ENCODE measurements at places on chromosomes 7 and 10.

DNA sequence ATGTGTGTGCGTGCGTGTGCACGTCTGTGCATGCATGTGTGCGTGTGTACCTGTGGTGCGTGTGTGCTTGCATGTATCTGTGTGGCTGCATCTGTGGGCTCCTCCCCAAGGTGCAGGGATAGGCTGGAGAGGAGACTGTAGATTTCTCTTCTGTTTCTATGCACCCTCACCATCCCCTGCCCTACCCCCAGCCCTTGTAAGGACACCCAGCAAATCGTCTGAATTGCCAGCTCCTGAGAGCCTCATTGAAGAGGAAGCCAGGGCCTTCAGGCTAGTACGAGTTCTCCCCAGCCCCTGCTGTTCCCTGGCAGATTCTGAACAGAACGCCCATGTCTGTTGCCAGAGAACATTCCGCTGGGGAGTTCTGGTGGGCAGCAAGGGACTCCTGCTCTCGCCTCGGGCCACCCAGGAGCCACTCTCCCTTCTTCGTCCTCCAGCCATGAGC lies 17.0 kb upstream of the TRIM8 start:
- DNase-seq, result no peak

DNA sequence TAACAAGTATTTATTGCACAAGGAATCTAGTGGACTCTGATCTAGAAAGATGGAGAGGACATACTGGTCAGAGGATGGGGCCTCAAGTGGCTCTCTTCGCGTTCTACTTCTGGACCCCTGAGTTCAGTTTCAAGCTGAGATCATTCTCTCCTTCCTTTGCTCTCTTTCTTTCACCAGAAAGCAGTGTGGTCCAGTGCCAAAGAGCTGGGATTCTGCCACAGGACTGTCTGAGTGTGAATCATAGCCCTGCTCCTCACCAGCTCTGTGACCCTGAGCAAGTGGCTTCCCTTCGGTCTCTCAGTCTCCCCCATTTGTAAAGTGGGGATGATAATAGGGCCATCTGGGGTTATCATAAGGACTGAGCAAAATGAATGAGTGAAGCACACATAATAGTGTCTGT lies 715.2 kb downstream of the SUGCT start:
- DNase-seq, result no peak

DNA sequence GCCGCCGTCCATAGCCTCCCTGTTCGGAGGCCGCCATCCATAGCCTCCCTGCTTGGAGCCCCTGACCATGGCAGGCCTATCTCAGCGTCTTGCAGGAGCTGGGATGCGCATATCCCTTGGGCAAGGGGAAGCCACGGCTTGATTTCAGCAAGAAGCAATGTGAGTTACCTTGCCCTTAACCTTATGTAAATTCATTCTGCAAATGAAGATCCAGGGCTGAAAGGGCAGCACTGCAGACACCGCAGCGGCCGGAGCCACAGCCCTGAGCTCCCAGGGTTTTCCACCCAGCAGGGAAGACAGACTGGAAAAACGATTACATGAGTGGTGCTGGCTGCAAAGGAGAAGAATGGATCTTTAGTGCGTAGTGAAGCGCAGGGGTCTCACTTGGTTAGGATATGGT lies 95.8 kb downstream of the SEC61G start:
- no peak for DNase-seq

DNA sequence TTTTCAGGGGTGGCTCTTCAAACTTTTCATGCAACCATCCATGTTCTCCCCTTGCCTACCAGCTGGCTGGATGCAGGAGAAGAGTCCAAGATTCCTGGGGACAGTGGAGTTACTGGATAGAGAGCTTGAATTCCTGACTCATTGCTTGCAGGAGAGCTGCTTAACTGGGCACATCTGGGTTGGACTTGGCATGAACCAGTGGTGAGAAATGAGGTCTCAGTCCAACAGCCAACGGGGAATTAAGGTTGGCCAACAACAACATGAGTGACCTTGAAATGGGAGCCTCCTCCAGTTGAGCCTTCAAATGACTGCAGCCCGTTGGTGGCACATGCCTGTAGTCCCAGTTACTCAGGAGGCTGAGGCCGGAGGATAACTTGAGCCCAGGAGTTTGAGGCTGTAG lies 58.1 kb upstream of the OPN4 start:
- no peak for DNase-seq

DNA sequence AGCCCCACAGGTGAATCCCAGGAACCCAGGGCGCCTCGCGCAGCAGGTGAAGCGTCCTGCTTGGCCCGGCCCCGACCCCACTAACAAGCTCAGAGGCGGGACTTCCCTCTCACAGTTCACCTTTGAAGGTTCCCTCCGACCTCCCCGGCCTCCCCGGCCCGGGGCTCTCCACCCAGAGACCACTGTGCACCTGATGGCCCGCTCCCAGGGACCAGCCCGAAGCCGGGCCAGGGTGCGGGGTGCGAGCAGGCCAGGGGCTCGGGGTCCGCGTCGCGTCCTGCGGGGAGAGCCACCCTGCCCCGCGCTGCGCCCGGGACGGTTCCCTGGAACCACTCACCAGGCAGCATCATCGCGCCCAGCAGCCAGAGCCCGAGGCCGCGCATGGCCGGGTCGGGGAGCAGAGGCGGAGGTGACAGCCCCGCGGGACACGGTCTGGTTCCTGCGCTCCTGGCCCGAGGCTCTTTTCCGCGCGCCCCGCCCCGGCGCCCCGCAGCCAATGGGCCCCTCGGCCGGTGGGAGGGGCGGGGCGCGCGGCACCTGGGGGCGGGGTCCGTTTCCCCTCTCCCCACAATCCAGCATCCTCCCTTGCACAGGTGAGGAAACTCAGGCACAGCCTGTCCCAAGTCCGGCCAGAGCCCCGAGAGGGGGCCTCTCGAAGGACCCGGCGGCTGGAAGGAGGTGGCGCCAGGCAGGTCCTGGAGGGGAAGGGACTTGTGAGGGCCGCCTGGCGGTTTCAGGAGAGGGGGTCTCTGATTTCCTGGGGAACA lies at the start of gene ADAM8:
TSS of gene ADAM8 (minus strand) at position 434 of the 767 bp plus-strand sequence. CDS start at position 383, 51 bp downstream.
- DNase-seq, result no peak

DNA sequence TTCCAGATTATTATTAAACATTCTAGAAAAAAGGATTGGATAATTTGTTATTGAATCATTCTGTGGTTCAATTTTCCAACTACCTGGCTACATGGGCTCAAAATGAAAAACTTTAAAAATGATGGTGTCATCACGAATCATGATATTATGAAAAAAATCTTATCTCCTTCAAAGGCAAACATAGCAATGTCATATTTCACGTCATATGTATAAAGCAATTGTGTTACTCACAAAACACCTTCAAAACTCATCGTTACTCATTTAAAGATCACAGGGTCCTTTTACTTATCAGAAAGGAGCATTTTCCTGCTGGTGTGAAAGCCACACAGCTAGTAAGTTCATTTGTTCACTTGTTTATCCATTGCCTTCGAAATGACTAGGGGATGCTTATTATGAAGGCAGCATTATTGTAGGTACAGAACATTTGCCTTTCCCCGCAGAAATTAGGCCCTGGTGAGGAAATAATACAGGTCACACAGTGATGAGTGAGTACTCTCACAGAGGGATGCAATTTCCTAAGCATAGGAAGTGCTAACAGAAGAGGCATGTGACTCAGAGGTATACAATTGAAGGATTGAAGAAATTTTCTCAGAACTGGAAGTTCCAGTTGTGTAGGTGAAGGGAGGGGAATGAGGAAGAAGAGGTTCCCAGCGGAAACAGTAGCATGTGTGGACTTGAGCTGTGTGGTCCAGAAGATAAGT lies 478.7 kb downstream of the INHBA start:
- no peak for DNase-seq

DNA sequence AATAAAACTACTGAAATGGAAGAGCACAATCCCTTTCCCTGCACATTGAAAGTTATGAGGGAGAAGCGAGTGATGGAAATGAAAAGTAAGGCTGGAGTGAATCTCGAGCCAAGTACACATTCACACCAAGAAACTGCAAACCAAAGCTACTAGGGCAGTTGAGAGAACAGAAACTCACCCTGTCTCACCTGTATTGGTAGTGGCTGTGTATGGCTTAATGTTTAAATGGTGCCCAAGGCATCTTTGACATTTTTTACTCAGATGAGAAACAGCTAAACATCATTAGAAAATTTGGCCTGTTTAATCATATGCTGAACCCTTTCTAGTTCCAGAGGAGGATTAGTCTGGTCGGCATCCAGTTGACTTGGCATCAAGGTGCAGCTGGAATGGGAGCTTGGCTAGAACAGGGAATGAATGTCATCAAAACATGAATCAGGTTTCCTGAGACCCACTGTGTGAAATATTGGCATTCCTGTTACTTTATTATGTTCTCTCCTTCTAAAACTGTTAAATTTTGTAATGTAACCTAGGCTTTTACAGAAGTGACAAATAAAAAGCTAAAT lies 840.8 kb downstream of the GRM8 start:
- DNase-seq, result no peak

- no peak for DNase-seq
Observed at GRCh38 chr10:77602231-77602912, 35.2 kb downstream of the KCNMA1 start.

GRCh38 chr10:95247881-95248583 lies 42.8 kb downstream of the PDLIM1 start:
- DNase-seq, result no peak

GRCh38 chr10:101467286-101467770 lies 113.4 kb downstream of the BTRC start:
- peak; percentile 1 for DNase-seq

GRCh38 chr10:75223507-75223906 lies 12.2 kb downstream of the COMTD1 start:
- DNase-seq, result no peak

GRCh38 chr10:55628260-55628701 lies 732.8 kb downstream of the ZWINT start:
- no peak for DNase-seq

DNA sequence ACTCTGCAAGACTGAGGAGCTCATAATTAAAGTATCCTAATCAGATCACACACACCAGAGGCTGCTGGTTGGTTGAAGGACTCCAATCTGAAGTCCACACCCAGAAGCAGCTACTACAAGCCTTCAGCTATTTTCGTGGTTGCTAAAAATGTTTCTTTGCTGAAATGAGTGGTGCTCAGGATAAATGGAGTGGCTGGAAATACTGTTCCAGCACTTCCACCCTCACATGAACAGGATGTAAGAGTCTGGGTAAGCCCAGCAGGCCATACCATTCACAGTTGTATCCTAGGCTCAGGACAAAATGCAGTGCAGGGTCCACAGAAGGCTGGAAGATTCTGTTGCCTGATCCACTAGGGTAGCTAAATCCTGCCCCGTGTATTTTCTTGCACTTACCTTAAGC lies 34.1 kb downstream of the AFAP1L2 start:
- DNase-seq, result no peak

DNA sequence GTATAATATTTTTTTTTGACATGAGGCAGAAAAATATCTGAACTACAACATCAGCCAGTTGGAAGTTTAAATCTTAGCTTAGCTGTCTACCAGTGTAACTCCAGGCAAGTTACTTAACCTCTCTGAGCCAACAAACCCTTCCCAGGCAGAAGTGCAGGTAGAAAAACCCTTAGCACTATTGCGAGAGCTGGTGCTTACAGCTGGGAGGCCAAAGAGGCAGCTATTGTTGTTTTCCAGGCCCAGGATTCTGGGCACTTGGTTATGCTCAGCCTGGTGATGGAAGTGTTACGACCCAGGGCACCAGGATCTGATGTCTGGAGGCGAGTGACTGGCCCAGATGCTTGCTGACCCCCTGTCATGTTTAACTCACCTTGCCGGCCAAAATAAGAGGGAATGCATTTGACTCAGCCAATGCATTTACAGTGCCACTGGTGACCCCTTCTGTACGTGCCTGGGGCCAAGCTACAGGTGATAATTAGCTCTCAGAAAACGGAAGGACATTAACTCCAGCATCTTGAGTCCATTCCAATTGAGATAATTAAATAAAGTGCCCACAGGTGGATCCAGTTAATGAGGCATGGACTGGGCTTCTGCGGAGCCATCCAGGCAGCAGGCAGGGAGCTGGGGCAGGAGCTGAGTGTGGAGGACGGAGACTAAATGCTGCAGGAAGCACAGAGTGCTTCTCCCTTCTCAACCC lies 126.5 kb upstream of the HABP2 start:
- DNase-seq, result no peak

DNA sequence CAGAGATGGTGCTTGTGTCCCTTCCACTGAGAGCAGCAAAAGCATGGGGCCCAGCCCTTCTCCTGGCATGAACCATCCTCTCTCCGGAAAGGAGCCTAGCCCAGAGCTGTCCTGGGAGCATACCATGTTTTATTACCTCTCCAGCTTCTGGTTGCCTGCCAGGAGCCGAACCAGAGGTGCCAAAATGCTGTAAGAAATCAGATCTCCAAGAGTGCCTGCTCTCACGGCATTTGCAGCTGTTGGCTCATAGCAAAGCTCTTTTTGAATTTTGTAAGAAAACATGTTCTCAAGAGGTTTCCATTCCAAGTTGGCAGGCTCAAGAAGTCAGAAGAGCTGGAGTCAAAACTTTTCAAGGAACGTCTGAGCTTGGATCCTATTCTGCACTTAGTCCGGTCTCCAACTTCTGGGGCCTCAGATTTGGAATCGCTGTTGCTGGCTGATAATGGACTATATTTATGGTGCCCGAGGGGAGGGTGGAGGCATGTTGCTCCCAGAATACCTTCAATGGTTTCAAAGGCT lies 211.7 kb upstream of the MKI67 start:
- no peak for DNase-seq

DNA sequence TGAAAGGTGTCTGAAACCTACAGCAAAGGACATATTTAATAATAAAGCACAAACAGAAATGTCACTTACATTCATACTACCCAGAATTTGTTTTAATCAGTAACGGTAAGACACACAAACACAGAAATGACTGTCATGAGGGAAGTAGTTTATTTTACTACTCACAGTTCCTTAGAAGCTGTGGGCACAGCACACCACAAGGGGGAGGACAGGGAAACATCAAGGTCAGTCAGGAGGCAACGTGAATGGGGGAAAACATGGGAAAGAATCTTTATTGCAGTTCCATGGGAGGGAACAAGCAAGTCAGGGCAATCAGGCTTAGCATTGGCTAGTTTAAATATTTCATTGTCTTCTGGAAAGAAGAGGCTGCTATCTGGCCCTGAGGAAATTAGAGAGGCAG lies 123.8 kb upstream of the PDSS1 start:
- DNase-seq, result no peak

GRCh38 chr10:126201603-126202002 lies 186.7 kb downstream of the ADAM12 start:
- no peak for DNase-seq

DNA sequence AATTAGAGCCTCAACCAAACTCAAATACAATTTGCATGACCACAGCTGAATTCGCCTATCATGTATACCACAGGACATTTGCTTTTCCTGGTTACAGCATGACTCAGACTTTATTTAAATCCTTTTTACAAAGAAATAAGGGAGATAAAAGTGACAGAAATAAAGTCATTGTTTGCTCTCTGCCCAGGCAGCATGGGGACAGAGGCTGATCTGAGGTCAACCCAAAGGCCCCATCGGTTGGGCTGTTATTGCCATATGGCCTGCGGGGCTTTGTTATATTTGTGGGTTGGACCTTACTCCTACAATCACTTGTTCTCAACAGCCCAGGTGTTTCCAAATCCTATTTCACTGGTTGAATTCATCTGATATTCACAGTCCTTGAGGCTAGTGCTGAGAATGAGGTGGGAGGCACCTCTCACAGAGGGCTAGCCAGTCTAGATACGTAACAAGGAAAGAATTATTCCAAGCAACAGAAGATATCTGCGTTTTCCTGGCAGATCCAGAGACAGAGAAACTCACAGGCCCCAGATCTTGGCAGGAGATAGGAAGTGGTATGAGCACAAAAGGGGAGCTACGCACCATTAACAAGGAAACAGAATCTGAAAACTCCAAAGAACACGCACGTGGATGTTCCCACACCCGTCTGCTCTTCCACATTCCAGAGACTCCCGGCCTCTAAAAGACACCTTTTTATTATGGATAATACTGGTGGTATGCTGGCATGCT lies 117.3 kb downstream of the HIPK2 start:
- no peak for DNase-seq

- DNase-seq, result no peak
Observed at GRCh38 chr10:44913350-44914081, 2.4 kb downstream of the TMEM72 start.
